Caco-2 (cell line): ENCODE measurements at places on chromosomes 3 and 15. TPM values are rescaled to one million over a fixed set of nuclear protein-coding genes. Genes with fewer than 3 reads are reported as not detected.

- DNase-seq: peak; percentile 34
Observed at GRCh38 chr3:130759692-130760338, 13.2 kb upstream of the PIK3R4 start.

GRCh38 chr3:12490547-12490946 lies 6.3 kb downstream of the TSEN2 start:
- no peak for DNase-seq

- no peak for DNase-seq
Observed at GRCh38 chr3:127137757-127138536, 55.0 kb upstream of the PRR23E start.

DNA sequence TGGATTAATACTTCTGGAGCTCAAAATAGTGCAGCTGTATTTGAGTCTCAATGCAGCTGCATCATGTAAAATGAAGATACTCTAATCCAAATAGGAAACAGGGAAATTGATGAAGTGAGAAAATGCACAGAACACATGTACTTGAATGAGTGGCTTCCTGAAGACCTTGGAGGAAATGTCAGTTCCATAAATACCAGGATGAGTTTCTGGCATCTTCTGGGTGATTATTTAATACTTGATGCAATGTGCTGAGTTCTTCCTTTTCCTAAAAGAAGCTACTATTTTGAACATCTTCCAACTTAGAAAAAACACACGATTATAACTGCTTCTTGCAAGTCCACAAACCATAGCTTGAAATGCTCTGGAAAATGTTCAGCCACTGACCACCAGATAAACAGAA lies 162.8 kb downstream of the SLC9A9 start:
- DNase-seq: no peak

GRCh38 chr15:69317392-69317841 lies 18.7 kb downstream of the PAQR5 start:
- peak; percentile 42 for DNase-seq

Gene PDCD6IP
- 183 and 185 TPM in 2 replicates for total RNA-seq

Gene APBA2
- not detected in 2 replicates for total RNA-seq

GRCh38 chr3:104388619-104389018 lies 978.1 kb upstream of the ALCAM start:
- no peak for DNase-seq

DNA sequence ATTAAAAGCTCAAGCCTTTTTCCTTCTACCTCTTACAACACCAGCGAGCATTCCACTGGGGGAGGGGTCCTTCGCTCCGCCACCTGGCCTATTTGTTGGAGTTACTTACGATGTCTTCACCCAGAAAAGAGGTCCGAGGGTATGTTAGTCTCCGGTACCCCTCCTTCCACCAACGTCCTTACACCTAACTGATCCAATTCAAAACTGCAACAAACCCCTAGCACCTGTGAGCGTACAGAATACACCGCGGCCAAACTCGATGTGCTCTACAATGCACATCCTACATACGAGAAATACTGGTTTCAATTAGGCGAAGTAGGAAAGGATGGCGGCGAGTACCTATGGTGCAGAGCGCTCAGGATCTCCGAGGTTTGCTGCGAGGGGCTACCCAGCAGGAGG lies 944 bp downstream of the SLITRK3 start:
- DNase-seq: no peak

- DNase-seq: peak; percentile 27
Observed at GRCh38 chr15:44712346-44713005, 1.2 kb downstream of the B2M start.

GRCh38 chr3:30098243-30098642 lies 508.2 kb upstream of the TGFBR2 start:
- no peak for DNase-seq

Gene C3orf85
- total RNA-seq: 0.48 and 0.81 TPM in 2 replicates

- DNase-seq: no peak
Observed at GRCh38 chr15:88385078-88385700, 82.0 kb downstream of the MRPL46 start.

Gene GPR62
- total RNA-seq: not detected in 2 replicates

- DNase-seq: no peak
Observed at GRCh38 chr3:69364354-69364753, 21.5 kb downstream of the FRMD4B start.

- DNase-seq: no peak
Observed at GRCh38 chr15:73800662-73801345, 47.7 kb upstream of the INSYN1 start.

DNA sequence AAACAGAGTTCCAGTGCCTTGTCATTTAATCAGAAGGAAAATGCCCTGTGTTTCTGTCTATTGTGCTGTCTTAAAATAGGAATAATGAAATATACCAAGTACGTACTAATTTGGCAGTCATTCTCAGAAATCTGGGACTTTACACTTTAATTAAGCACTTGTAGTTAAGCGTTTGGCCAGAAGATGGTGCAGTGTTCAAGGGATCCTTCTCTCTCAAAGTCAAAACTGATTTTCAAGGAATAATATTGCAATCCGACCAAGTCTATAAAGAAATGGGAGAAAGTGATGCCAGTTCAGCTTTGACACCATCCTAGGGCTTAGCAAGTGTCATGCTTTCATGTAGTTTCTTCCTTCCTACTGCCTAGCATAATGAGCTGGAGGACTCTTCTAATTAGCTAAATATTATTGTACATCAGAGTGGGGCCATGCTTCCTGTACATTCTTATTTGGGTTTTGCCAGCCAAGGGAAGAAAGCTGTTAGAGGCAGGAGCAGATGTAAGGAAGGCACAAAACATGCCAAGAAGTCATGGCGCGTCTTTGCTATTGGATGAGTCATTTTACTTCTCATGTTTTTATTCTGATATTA lies 64.8 kb downstream of the SAMMSON start:
- no peak for DNase-seq

Gene PCLAF
- 93.7 and 96.9 TPM in 2 replicates for total RNA-seq

GRCh38 chr15:71921191-71921590 lies 110.8 kb downstream of the NR2E3 start:
- no peak for DNase-seq

Gene PGBD4
- total RNA-seq: 1.5 and 1.7 TPM in 2 replicates

Gene NEO1
- total RNA-seq: 9.7 and 12.4 TPM in 2 replicates

- no peak for DNase-seq
Observed at GRCh38 chr15:80450811-80451321, 46.7 kb downstream of the ARNT2 start.

- DNase-seq: no peak
Observed at GRCh38 chr15:97984157-97984556, 23.7 kb downstream of the ARRDC4 start.

- no peak for DNase-seq
Observed at GRCh38 chr3:194103505-194103904, 32.4 kb upstream of the HES1 start.

DNA sequence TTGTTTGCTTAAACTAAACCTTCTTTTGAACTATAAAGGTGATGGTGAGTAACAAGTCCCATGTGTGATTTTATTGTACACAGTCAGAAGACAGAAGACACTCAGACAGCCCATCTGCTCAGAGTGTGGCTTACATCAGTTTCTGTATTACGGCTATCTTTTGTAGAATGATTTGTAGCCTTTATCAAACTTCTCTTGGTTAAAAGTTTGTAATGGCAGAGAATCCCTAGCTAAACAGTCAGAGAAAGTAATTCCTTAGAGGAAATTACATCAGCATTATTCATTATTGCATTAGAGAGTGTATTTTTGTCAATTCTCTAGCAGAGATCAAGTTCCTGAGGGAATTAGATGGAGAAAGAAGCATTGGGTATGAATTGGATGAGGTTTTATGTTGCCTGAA lies 500.8 kb downstream of the CNTN4 start:
- DNase-seq: no peak

GRCh38 chr15:31292391-31293015 lies 34.1 kb upstream of the KLF13 start:
- no peak for DNase-seq

- no peak for DNase-seq
Observed at GRCh38 chr3:134076851-134077250, 47.1 kb upstream of the SLCO2A1 start.

Gene CCK
- total RNA-seq: 0.46 TPM in 1 of 2 replicates, not detected in the other

Gene AADACL2
- total RNA-seq: not detected in 2 replicates

- no peak for DNase-seq
Observed at GRCh38 chr3:172647823-172648222, 63.0 kb downstream of the NCEH1 start.

Gene ACTC1
- total RNA-seq: not detected in 2 replicates

Gene MOBP
- total RNA-seq: 0.27 and 0.60 TPM in 2 replicates

Gene GOLGA8S
- not detected in 2 replicates for total RNA-seq

- DNase-seq: no peak
Observed at GRCh38 chr15:43493703-43494472, 932 bp upstream of the TP53BP1 start.

DNA sequence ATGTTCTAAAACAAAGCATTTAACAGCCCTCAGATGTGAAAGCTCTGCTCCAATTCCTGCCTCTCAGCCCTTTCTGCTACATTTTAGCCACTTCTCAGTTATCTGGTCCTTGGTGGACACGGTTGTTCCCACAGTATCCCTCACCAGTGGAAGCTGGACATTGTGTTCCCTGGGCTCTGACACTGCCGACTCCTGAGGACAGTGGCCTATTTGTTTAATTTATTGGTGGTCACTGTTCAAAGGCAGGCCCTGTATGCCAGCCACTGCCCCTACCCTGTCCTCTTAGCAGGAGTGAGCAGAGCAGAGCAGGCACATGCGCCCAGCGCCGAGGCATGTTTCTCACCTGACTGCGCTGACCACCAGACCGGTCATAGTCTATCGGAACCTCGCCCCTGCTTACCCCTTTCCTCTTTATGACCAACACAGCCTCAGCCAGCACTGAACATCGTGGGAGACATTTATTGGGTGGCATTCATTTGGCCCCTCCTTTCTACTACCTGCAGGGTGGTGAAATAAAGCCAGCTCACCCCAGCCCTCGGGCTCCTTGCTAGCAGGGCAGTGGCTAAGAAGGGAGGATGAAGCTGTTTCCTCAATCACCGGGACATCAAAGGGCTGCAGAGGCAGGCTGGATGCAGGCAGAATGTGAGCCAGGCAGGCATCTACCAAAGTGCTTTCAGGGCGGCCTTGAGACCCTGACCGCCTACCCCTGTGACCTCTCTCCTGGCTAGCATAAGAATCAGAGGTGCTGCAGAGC lies 54.3 kb upstream of the HACD2 start:
- no peak for DNase-seq

Gene PFKFB4
- 11.2 and 14.4 TPM in 2 replicates for total RNA-seq

Gene CCDC80
- 19.4 and 26.2 TPM in 2 replicates for total RNA-seq

Gene GRIP2
- 2.2 and 4.5 TPM in 2 replicates for total RNA-seq

GRCh38 chr3:182393830-182394367 lies 399.4 kb upstream of the ATP11B start:
- DNase-seq: no peak

Gene CYP8B1
- total RNA-seq: not detected in 2 replicates

DNA sequence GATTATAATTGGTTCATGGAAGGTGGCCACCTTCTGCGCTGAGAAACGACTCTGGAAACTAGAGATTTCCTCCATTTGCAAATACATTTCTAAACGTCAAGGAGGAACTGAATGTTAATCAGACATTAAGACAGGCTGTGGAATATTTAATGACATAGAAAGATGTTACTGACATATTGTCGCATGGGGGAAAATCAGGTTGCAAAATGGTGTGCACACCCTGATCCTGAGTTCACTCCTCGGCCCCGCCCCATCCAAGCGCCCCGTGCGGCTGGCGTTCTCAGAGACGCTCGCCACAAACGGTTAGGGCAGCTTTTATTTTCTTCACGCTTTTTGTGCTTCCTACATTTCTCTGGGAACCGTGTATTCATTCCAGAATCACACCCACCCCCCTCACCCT lies 10.7 kb downstream of the H1-8 start:
- no peak for DNase-seq

Gene SCG5
- 0.84 and 1.5 TPM in 2 replicates for total RNA-seq

GRCh38 chr3:42746455-42747450 lies 26.3 kb downstream of the CCDC13 start:
- DNase-seq: no peak

DNA sequence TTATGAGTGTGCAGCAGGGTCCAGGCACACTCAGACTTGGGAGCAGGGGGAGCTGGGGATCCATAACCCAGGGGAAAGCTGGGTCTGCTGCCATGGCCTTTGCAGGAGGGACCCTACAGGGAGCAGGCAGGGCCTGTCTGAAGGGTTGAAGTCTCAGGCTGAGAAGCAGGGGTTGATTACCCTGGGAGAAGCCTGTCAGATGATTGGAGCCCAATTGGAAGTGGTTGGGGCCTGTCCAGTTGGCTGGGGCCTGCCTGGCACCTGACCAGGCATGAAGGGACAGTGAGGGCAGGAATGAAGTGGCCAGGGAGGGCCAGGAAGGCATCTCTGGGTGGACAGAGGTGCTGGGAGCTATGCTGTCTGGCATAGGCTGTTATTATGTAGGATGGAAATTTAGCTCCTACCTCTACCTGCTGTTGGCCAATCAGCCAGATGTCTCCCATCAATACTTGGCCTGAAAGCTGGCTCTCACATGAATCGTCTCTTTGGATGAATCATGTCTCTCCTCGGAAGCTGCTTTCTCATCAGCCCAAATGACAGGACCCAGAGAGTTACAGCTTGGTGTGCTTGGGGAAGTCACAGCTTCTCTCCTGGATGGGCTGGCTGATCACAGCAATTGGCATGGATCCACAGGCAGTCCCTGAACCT lies 27.4 kb upstream of the SLCO2A1 start:
- no peak for DNase-seq

DNA sequence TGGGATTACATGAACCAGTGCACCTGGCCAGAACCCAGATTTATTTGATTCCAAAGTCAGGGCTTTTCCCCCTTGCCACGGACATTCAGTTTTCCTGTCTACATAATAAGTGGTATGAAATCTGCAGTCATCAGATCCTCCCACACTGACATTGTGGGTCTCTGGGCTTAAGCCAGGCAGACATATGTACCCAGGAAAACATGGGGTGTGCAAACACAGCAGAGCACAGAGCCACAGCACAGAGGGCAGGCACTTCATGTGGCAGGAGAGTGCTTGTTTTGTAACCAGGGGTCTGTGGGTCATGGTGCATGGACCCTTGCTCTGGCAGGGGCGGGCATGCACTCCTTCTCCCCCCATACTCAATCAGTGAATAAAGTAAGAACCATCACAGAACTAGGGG lies 6.1 kb upstream of the ABTB1 start:
- no peak for DNase-seq

DNA sequence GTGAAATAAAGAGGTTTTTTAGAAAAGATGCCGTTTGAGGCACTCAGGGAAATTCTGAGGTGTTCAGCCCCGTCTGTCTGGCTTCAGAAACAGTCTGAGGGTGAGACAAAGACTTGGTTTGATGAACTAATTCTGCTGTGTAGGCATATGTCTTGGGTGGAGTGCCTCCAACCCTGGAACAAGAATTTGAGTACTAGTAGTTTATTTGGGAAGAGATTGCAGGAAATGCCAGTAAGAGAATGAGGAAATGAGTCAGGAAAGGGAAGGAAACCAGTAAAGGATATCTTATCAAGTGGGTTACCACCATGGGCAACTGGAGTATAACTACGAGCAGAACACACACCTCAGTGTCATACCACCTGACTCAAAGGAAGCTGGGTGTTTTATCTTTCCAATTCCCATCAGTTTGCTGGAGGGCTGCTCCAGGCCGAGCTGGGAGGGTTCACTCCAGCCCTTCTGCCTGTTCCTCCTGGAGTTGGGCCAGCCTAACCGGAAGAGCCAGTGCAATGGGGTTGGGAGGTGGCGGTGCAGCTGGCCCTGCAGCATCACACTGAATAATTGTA lies 75.3 kb downstream of the TGFBR2 start:
- DNase-seq: no peak

GRCh38 chr3:76231258-76231657 lies 445.9 kb upstream of the ZNF717 start:
- DNase-seq: no peak

GRCh38 chr15:61681038-61681418 lies 379.2 kb downstream of the VPS13C start:
- no peak for DNase-seq
